ENCODE measurements at places on chromosomes 1 and 21. TPM values are rescaled to one million over a fixed set of nuclear protein-coding genes. Genes with fewer than 3 reads are reported as not detected.

CHI3L1 gene
- total RNA-seq = not detected

KCNJ6 gene
- total RNA-seq = not detected

KAZN gene
- 2.3 TPM for total RNA-seq

ZNF691 gene
- total RNA-seq = 17.0 TPM

GRCh38 chr1:24572301-24572700 is 16.4 kb downstream of the NCMAP start:
- no peak for DNase-seq

DNA sequence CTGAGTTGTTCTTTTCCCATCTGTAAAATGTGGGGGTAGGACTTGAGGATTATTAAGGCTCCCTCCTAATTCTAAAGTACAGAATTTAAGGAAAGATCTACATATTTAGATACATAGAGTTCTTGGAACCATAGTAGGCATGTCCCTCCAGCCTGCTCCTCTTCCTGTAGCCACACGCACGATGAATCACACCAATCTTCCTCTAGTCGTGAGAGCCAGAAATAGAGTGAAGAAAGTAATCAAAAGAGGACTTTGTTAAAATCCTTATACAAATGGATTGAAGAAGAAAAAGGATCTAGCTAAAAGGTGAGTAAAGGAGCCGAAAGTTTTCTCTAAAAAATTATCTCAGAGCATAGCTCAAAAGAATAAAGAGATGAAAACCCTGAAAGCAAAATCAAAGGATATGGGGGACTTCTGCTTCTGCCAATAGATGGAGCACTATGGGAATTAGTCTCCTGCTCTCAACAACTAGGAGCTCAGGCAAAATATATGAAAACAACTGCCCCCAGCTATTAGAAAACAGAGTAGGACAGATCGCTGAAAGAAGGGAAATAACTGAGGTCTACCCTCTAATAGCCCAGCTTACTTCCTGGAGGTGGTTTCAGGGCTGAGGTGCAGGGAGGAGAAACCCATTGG is 8.5 kb downstream of the C1orf141 start:
- peak; percentile 24 for DNase-seq

DNA sequence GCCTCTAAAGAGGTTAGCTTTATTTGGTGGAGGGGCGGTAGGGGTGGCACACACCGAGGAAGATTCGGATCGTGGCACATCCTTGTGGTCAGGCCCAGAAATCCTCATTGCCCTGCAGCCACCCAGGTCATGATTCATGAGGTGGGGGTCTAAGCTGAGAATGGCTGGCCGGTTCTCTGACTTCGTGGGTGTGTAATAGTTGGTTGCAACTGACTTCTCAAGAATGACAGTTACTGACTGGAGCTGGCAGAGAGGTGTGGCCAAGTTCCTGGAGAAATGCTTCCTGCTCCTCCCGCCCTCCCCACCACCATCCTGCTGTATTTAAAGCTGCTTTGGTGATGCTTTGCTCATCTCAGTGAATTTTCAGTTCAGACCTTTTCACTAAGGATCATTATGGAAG is 198.6 kb downstream of the KIF26B start:
- DNase-seq = no peak

- peak; percentile 98 for DNase-seq
Measured at GRCh38 chr1:27789540-27790041, 16.6 kb downstream of the STX12 start.

GRCh38 chr1:62424411-62424810 is 12.4 kb upstream of the USP1 start:
- DNase-seq = no peak

- DNase-seq = peak; percentile 82
Measured at GRCh38 chr1:175154629-175155472, 37.7 kb downstream of the KIAA0040 start.

- peak; percentile 92 for DNase-seq
Measured at GRCh38 chr1:1906185-1907097, 8.6 kb upstream of the CALML6 start.

DNA sequence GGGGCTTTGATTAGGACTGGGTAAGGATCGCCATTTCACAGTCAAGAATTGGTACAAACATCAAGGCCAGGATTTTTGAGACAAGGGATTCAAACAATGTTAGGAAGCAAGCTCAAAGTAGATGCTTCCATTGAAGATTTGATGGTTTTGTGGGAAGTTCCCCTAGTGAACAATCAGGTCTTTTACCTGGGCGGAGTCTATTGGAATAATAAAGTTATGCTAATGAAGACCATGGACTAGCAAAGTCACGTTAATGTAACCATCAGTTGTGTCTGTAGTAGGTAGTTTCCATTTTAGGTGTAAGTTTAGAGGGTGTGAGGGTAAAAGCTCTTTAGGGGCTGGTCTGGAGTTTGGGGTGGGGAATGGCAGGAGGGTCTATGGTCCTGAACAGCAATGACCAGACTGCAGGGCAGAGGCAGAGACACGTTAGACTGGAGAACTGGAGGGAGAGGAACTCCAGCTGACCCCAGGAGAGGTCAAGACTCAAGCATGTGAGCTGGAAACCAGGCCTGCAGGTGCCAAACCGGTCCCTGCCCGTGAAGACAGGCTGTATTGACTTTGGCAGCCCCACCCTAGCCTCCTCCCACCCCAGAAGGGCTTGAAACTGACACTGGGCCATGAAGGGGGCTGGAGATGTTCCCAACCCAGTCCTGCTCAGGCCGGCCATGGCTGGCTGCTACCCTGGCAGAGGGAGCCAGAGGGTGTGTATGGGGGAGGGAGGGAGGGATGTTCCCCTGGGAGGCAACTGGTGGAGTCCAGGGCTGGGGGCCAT is 36.0 kb upstream of the GPR37L1 start:
- no peak for DNase-seq

DNA sequence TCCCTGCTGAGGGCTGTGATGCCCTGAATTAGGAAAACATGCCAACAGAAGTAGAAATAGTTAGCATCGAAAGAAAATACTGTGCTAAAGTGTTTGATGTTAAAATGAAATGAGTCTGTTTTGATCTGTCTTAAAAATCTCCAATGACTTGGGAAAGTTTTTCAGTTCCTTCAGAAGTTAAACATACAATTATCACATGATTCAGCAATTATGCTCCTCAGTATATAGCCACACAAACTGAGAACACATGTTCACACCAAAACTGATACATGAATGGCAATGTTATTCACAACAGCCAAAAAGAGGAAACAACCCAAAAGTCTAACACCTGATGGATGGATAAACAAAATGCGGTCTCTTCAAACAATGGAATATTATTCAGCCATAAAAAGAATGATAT is 130.6 kb downstream of the PTPN14 start:
- no peak for DNase-seq

GRCh38 chr1:11058595-11059154 is 1.1 kb downstream of the SRM start:
- DNase-seq = no peak

GRCh38 chr1:195941795-195942194 is 666.4 kb downstream of the KCNT2 start:
- no peak for DNase-seq

DNA sequence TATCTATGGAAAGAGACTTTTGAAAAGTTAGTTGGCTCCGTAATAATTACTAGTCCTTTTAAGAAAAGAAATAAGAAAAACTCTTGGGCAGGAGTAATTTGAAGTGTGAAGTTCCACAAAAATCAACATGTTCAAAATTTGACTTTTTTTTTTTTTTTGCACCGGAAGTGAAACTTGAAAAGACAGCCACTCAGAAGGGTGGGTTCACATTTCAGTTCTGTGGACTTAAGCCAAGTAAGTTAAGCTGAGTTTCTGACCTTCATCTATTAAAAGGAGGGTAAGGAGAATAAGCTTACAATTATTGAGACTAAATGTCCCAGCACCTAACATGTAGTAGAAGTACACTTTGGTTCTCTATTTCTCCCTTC is 11.0 kb downstream of the RO60 start:
- DNase-seq = peak; percentile 9
